ENCODE measurements at places on chromosomes 12 and 14.

DNA sequence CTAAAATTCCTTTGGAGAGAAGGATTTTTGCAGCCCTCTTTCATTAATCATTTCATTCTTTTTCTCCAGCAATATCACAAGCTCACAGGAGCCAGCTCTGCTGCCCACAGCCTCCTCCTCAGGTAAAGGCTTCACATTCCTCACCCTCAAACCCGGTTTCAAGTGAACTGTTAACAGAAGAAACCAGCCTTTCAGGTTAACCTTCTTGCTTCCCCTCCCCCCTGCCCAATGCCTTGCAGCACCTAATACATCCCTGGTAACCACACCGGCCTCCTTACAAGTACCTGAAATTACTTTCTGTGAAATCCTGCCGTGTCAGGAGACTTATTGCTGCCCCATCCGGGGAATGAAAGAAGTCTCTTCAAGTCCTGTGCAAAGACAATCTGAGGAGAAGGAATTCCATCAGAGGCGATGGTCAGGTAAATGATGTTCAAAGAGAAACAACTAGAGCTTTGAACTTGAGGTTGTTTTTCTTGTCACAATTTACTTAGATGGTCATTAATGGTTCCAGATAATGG, 111.2 kb downstream of the MYRFL start:
- DNase-seq, result no peak

DNA sequence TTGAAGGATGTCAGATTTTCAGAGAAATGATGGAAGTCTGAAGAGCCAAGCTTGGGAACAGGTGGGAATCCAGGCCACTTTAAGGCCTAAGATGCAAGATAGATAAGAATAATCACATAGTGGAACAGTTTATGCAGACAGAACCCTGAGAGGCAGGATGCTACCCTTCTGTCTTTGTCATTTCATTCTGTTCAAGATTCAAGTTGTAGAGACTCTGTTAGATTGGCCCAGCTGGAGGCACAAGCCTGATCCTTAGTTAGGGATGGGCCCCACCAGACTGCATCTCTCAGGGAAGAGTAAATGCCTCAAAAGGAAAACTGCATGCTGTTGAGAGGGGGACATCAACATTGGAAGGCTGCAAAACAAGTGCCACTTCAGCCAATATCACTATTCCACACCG, 287.0 kb downstream of the PCNX1 start:
- no peak for DNase-seq

GRCh38 chr12:62448436-62448835, 18.2 kb upstream of the MON2 start:
- no peak for DNase-seq

- no peak for DNase-seq
Measured at GRCh38 chr12:40792792-40793386, 100.7 kb downstream of the CNTN1 start.

DNA sequence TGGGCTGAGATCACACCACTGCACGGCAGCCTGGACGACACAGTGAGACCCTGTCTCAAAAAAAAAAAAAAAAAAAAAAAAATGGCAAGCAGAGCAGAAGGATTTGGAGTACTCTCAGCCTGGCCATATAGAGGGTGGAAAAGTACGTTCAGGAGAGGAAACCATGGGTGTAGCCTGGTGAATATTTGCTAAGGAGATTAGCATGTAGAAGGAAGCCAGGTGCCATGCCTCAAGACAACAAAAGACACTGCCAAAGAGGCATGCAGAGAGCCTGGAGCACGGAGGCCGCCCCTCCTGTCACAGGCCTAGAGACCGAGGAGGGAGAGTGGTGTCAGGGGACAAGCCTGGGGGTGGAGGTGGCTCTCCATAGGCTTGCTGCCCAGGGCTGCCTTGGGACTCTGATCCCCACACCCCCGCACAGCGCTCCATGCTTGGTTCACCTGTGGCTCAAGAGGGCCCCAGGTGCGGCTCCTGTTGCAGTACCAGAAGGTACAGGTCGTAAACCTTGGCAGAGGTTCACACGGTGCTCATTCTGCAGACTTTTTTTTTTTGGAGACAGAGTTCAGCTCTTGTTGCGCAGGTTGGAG, 27.9 kb upstream of the DEGS2 start:
- no peak for DNase-seq

GRCh38 chr12:101885912-101886561, 8.7 kb downstream of the DRAM1 start:
- DNase-seq, result no peak

GRCh38 chr14:92022036-92022435, 17.8 kb downstream of the TRIP11 start:
- no peak for DNase-seq

GRCh38 chr14:50139192-50139591, 22.8 kb upstream of the VCPKMT start:
- DNase-seq, result no peak
